Skeletal muscle cell (primary cell): ENCODE measurements at places on chromosomes 16 and 17.

GRCh38 chr16:59684911-59685310, 950.8 kb upstream of the GOT2 start:
- DNase-seq = peak; percentile 10

GRCh38 chr17:54172096-54172984, 349.6 kb downstream of the KIF2B start:
- no peak for DNase-seq

DNA sequence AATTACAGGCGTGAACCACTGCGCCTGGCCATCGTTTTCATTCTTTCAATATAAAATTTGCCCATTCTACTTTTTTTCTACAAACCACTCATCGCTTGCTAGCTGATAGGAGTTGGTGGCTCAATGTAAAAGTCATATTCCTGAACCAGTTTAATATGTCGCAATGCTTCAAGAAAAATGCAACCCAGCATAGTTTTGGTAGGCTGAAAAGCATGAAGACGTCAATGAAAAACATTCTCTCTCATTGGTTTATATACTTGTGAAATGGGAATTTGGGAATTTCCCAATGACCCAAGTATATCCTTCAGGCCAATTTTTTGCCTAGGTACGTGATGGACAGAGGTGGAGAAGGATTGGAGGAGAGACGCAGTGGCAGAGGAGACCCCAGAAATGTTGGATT, 26.9 kb downstream of the USP43 start:
- DNase-seq = no peak

DNA sequence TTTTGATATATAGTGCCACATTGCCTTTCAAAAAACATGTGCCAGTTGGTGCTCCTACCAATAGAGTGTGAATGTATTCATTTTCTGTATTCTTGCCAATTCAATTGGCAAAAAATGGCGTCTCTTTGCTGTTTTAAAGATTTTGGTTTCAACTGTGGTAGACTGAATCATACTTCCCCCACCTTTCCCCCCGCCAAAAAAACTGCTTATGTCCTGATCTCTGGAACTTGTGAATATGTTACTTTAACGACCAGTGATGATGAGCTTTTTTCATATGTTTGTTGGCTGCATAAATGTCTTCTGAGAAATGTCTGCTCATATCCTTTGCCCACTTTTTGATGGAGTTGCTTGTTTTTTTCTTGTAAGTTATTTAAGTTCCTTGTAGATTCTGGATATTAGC, 325.1 kb upstream of the KCNJ16 start:
- DNase-seq = no peak

GRCh38 chr17:6603744-6604325, 36.7 kb downstream of the KIAA0753 start:
- no peak for DNase-seq

DNA sequence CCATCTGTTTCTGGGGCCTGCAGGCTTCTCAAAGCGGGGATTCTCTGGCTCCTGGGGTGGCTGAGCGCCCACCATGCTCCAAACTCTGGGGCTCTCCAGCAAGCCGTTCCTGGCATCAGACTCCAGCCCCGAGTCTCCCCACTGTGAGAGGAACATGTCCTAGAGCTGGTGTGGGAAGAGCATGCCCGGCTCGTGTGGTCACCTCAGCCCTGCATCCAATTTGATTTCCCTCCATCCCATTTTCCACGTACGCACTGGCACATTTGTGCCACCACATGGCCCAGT, 23.2 kb upstream of the KCNJ12 start:
- DNase-seq = no peak

- DNase-seq = no peak
Measured at GRCh38 chr17:50737118-50737698, 17.8 kb downstream of the LUC7L3 start.

- no peak for DNase-seq
Measured at GRCh38 chr16:27323781-27324561, 10.2 kb downstream of the IL4R start.

DNA sequence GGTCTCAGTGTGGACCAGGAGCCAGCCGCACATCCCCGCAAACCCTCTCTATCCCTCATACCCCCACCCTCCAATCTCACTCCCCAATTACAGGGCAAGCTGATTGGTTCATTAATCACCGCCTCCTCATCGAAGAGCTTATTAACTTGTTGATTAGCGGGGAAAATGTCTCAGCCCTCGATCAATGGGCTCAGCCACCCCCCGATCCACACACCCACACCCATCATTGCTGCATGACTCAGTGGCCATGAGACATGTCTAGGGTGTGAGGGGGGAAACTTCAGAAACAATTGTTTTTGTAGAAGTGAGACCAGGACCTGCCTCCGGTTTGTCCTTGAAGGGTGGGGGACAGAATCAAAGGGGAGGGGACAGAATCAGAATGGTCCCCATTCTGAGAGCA, 2.5 kb upstream of the PYY start:
- no peak for DNase-seq

DNA sequence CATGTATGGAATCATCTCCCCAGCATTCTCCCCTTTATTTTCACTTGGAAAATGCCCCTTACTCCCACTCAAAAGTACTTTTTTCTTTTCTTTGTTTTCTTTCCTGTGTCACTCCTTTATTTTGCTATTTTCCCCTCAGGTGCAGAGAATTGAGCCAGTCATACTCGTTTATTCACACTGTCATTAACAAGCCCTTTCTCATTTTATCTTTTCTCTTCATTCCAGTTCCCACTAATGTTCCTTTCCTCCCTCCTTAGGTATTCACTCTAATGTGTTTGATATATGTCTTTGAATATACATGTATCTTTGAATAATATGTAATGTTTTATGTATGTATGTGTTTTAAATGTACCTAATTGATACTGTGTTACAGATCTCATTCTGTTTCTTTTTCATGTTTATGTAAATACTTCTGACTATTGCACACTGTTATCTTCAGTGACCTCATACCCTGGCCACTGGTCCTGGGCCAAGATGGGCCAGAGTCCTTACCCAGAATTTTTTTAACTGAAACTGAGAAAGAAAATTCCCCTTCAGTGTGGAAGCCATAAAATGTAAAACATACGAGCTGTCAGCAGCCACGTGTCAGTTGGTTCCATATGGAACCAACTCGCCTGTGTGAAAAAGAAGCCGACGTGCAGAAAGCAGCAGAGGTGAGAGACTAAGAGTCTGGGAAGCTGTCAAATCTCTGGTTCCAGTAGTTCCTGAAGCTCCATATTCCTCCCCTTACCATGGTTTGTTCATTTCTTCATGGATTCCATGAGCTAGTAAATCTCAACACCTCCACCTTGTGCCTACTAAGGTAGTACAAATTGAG, 5.8 kb downstream of the SRR start:
- DNase-seq = no peak

GRCh38 chr17:64296246-64296645, 33.2 kb upstream of the TEX2 start:
- DNase-seq = no peak

- no peak for DNase-seq
Measured at GRCh38 chr16:89695875-89696669, 5.4 kb downstream of the SPATA2L start.

GRCh38 chr17:72998343-72998742, 94.1 kb downstream of the SLC39A11 start:
- no peak for DNase-seq

GRCh38 chr17:74998783-74999182, 11.4 kb downstream of the CDR2L start:
- no peak for DNase-seq

DNA sequence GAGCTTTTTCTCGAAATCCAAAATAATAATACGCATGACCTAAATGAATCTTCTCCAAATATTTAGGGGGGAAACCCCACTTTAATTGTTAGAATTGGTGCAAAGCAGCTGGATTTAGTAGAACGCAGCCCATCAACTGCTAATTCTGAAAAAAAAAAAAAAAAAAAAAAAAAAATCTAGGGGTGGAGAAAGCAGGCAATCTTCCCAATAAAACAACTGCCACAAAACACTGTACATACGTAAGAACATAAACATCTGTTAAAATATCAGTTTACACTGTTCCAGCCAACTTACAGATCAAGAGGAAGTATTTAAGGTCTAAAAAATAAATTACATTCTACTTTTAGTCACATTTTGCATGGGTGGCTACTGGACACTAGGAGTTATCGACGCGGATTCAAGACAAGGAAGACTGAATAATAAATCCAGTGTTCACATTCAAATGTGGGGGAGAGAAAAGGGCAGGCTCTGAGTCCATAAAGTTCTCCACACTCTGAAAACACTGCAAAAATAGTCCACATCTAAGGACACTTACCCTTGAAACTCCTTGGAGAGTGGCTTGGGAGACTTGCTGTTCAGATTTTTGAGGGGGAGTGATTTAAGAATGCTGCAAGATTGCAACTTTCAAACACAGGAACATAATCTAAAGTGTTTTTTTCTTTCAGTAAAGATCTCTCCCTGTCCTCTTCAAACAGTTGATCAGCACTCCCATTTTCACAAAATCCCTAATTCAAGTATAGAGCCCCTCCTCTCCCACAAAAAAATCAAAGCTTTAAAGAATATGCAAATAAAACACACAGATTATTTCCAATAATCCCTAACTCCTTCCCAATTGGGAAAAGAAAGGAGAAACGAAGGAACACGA, 1.3 kb downstream of the APPBP2 start:
- no peak for DNase-seq

DNA sequence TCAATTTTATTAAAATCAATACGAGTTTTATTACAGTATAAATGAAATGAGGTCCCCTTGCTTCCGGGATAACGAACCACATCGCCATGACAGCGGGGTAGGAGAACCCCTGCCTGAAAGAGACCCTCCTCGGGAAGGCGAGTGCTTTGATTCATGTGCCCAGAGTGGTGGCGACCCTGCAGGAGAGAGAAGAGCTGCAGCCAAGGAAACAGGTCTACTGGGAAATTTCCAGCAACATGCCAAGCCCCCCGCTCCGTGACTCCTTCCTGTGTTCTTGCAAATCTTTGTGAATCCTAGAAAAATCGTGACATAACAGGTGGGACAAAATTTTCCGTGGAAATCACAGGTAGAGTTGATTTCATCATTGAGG, 162.5 kb downstream of the WSCD1 start:
- DNase-seq = no peak

GRCh38 chr17:78460176-78460675, 81.8 kb downstream of the PGS1 start:
- DNase-seq = no peak
